Fibroblast of upper back skin (primary cell): ENCODE measurements at places on chromosomes 2 and 18.

DNA sequence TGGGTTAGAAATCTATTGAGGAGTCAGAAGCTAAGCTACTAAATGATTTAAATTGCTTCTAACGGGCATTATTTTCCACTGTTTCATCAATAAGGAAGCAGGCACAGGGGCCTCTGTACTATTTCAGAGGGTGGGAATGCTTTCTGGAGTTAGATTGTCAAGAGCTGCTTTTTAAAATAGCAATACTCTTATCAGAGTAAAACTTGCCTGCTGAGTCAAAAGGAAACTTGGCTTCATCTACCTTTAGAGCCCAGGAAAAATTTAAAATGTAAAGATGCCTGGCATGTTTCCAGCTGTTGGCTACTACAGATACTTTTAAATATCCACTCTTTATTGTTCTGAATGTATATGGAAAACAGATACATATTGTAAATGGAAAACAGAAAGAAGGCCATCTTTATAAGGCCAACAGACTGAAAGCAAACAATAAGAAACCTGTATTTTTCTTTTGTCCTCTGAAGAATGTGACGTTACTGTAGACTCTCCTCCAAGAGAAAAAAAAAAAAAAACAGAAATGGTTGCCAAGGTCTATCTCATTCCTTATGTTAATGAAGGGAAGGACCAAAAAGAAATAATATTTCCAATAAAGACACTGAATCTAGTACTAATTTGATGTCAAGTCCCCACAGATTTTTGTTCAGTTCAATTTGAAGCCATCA, 79.1 kb downstream of the FIGN start:
- DNase-seq: peak; percentile 35

GRCh38 chr18:45379903-45380302, 235.4 kb upstream of the SLC14A2 start:
- DNase-seq: no peak

DNA sequence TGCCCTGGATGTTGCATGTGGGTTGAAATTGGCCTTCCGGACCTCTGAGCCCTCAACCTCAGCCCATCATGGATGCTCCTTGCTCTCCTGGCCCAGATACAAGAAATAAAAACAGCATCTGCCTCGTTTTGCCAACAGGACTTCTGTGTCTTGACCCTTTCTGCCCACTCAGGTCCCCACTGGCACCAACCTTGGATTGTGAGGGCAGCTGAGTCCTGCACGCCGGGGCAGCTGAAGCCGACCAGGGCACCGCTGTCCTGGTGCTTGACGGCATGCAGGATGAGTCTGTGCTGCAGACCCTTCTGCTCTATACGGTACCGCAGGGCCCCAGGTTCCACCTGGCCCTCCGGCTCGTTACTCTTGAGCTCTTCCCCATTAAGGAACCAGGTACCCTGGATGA, 4.7 kb downstream of the OBSL1 start:
- no peak for DNase-seq

GRCh38 chr18:79603321-79604204, 76.0 kb upstream of the CTDP1 start:
- no peak for DNase-seq

DNA sequence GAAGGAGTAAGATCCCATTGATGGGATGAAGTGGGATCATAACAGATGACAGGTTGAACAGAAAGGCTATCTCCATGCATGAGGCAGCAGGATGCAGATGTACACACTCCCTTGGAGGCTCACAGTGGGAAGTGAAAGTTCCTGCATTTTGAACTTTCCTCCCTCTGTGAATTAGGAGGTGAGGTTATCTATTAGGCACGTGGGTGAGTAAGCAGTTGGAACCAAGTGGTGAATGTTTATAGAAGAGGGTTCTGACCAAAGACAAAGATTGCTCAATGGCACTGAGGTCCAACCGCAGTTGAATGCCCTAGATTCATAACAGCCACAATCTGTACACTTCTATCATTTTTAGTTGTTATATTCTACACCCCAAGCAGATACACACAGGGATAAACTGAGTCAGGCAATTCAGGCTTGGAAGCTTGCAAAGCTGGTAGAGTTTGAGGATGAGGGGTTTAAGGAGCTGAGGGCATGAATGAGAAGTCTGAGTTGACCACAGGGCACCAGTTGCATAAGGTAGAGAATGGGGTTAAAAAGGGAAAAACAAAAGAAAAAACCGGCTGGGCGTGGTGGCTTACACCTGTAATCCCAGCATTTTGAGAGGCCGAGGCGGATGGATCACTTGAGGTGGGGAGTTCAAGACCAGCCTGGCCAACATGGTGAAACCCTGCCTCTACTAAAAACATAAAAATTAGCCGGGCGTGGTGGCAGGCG, 7.1 kb upstream of the KCMF1 start:
- peak; percentile 55 for DNase-seq

GRCh38 chr2:142951190-142952007, 73.9 kb downstream of the KYNU start:
- DNase-seq: no peak

DNA sequence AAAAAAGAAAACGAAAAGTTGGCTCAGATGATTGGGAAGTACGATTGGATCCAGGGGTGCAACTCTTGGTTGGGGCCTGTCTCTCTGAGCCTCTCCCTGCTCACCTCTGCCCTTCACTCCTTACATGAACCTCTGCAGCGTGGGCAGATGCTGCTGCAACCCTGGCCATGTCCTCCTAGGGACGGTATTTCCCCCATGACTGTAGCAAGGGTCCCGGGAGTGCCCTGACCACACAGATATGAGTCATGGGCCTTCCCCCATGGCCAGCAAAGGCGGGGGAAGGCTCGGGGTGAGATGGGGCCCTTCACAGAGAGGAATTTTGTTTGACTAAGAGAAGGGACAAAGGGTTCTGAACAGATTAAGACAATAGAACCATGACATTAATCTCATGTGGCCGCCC, 129.0 kb downstream of the NCK2 start:
- peak; percentile 69 for DNase-seq

DNA sequence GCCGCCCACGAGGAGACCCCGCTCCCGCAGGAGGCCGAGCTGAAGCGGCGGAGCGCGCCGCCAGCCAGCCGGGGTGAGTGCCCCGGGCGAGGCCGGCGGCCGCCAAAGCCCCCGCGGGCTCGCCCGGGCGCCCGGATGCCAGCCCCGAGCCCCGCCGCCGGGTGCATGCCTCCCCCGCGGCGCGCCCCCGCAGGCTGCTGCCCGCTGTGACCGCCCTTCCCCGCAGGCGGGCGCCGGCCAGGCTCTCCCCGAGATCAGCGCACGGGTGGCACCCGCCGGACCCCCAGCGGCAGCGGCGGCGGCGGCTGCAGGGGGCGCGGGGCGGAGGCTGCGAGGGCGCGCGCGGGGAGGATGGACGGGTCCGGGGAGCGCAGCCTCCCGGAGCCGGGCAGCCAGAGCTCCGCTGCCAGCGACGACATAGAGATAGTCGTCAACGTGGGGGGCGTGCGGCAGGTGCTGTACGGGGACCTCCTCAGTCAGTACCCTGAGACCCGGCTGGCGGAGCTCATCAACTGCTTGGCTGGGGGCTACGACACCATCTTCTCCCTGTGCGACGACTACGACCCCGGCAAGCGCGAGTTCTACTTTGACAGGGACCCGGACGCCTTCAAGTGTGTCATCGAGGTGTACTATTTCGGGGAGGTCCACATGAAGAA, 470 bp downstream of the KCNF1 start:
- DNase-seq: no peak

- peak; percentile 19 for DNase-seq
Observed at GRCh38 chr18:50429207-50429948, 54.5 kb downstream of the SKA1 start.

DNA sequence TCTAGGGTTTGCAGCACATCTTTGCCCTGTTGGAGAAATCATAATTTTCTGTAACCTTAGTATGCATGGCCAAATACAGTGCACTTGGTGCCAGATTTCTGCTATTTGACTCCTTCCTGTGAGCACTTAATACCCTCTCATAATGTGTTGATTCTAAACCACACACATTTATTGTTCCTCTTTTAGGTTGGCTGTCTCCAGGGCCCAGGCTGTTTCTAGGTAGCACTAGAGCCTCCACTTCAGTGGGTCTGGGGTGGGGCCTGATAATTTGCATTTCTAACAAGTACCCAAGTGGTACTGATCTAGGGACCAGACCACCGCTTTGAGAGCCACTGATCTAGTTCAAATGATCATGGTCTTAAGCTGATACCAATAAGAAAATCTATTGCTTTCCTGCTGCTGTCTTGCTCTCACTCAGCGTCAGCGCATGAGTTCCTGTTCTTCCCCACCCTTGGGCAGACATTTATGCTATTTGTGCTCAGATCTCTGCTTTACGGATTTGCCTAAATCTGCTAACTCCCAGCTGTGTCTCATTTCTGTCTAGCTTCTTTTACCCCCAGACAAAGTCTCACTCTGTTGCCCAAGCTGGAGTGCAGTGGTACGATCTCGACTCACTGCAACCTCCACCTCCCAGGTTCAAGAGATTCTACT, 7.4 kb downstream of the PTRHD1 start:
- DNase-seq: no peak

GRCh38 chr2:74290066-74290465, 53.1 kb downstream of the SLC4A5 start:
- no peak for DNase-seq

- DNase-seq: no peak
Observed at GRCh38 chr18:28208712-28209265, 31.9 kb upstream of the CDH2 start.

DNA sequence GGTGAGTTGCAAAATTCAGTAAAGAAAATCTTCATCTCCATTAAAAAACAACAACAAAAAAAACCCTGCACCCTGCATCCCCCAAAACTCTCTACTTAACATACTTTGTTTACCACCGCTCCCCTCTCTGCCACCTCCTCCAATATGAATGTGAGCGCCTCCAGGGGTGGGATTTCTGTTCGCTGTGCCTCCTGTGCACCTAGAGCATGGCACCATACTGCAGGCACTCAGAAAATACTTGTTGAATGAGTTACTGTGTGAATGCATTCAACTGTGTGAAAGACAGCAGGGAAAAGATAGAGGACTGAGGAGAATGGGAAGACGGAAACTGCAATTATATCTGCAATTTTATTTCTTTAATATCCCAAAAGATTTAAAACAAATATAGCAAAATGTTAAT, 4.5 kb downstream of the CEBPZ start:
- no peak for DNase-seq

DNA sequence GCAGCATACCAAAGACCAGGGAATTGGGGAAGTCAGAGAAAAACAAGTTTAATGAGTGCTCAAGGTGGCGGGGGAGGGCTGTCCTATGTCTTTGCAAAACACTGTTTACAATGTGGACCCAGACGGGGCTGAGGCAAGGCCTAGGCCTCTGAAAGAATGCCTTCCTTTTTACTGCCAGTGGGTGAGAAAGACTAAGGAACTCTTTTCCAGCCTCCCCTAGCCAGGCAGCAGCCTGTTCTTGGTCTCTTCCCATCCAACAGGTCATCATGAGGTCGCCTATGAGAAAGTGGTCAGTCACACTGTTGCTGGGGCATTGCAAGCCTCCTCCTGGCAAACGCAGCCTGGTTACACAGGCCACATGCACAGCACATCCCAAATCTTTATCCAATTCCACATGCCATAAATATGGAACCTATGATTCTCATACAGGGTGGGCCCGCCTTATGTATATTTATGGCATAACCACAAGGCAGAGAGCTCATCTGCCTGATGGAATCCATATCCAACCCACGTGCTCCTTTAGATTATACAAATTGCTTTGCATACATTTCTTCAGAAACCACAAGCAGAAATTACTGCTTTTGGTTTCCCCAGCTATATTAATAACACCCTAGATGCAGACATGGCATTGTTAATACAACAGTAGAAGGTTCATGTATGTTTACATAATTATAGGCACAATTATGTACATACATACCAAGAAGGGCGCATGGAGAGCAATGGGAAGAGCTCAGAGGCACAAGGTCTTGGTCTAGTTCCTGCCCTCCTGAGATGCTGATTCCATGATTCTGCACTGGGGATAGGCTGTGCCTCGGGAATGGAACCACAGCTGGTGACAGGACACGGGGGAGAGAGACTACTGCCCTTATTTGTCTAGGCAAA, 48.6 kb downstream of the NRP2 start:
- DNase-seq: peak; percentile 93

GRCh38 chr2:177641331-177641730, 248.8 kb downstream of the AGPS start:
- DNase-seq: no peak

GRCh38 chr2:56410140-56410539, 226.3 kb downstream of the CCDC85A start:
- peak; percentile 22 for DNase-seq

DNA sequence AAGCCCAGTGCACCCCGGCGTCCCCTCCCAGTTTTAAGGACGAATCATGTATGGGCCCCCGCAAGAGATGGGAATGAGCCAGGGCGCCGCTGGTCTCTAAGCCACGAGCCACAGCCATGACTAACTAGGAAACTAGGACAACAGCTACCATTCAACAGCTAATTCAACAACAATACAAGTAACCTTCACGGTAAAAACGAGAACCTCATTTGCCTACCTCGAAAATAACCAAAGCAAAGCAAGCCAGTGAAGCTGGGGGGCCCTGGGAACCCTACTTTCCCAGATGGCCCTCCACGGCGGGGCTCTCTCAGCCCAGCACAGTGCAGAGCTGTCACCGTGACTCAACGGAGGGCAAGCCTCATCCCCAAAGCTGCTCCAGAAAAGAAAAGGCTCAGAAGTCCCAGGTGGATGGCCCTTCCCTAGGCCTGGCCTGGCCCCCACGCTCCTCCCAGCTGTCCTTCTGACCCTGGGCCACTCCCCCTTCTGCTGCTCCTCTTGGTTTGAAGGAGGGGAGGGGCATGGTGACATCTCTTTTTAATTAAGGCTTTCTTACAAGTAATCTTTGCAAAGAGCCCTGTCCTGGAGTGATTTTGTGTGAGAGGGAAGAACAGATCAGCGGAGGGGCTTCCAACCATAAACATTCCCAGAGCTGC, 126.3 kb downstream of the HDAC4 start:
- peak; percentile 76 for DNase-seq

DNA sequence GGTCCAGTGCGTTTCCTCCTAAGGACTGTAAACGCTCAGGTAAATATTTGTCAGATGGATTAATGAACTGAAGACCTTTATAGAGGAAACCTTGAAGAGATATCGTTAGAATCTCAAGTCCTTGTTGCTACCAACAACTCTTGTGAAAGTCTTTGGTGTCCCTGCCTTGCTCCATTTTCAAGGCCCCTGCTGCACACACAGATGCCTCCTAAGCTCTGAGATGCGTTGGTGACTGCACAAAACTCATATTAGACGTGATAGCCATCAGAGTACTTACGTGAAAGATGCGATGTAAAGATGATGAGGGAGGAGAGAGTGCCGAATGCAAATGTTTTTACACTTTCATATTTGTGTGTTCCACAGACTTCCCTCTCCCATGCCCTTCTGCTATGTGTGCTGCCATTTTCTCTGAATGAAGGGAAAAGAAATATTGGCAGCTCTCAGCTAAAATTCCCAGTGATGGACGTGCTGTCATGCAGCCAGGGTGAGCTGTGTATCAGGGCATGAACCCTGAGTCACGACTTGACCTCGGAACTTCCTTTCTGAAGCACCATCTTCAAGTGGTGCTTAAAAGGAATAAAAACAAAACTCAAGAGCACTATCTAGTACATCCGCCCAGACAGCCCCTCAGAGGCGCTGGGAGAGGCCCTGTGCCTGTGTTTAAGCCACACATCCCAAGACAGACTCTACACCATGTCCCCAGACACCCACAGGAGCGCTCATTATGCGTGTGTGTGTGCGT, 117.4 kb downstream of the FAM210A start:
- DNase-seq: no peak
